GM12878 (cell line): ENCODE measurements at places on chromosomes 6 and 20. TPM values are rescaled to one million over a fixed set of nuclear protein-coding genes. Genes with fewer than 3 reads are reported as not detected.

The DEF6 gene
- total RNA-seq, result 58.1 and 66.3 TPM in 2 replicates

The SNX3 gene
- 70.0 and 72.6 TPM in 2 replicates for total RNA-seq

The AIF1 gene
- 91.0 and 107 TPM in 2 replicates for total RNA-seq

The RIPPLY2 gene
- total RNA-seq, result 0.77 TPM in 1 of 2 replicates, not detected in the other

The CHRNA4 gene
- total RNA-seq, result 0.21 and 0.41 TPM in 2 replicates

The MSH5 gene
- 45.1 and 52.7 TPM in 2 replicates for total RNA-seq

The WFDC11 gene
- not detected in 2 replicates for total RNA-seq
